ENCODE measurements at places on chromosomes 16 and 17.

DNA sequence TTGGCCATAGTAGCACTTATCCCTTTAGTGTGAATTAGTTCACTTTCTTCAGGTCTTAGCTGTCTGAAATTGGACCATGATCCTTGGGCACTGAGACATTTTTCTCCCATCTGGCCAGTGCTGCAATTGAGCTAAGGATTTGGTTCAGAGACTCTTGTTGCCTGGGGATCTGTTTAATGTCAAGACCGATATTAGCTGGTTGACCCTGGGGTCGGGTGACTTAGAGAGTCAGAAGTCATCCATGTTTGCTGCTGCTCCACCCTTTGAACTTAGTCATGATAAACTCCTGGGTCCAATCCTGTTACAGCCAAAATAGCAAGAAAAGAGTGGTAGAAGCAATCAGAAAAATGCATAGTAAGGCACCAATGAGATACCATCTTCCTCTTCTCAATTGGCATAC, 45.8 kb upstream of the TOX3 start:
- no peak for DNase-seq

DNA sequence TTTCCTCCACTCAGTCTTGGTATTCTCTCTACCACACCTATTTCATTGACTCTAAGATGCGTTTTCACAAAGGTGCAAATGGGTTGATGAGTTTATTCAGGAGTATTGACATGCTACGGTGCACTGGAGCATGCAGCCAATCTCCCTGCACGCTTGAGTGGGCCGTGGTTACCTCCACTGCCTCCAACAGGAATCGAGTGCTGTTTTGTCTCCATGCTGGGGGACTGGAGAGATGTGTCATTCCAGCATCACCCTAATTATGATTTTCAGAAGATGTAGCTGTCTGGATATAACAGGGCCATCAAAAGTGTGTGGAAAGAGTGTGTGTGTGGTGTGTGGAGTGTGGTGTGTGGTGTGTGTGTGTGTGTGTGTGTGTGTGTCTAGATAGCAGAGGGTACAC, 351.6 kb upstream of the ZFHX3 start:
- no peak for DNase-seq

- DNase-seq: no peak
Measured at GRCh38 chr17:3688027-3688553, 7.9 kb downstream of the P2RX5 start.

GRCh38 chr16:65005696-65006095, 116.2 kb downstream of the CDH11 start:
- DNase-seq: no peak

- no peak for DNase-seq
Measured at GRCh38 chr16:53865494-53865863, 161.5 kb downstream of the FTO start.

GRCh38 chr16:5422643-5423496, 325.3 kb upstream of the EEF2KMT start:
- DNase-seq: no peak

- DNase-seq: no peak
Measured at GRCh38 chr16:85162478-85163277, 50.4 kb upstream of the CIBAR2 start.

GRCh38 chr16:54545854-54546511, 259.4 kb upstream of the IRX3 start:
- DNase-seq: no peak

GRCh38 chr16:12737563-12737962, 66.1 kb downstream of the CPPED1 start:
- no peak for DNase-seq

GRCh38 chr16:48246066-48246465, 1.3 kb downstream of the ABCC11 start:
- no peak for DNase-seq

DNA sequence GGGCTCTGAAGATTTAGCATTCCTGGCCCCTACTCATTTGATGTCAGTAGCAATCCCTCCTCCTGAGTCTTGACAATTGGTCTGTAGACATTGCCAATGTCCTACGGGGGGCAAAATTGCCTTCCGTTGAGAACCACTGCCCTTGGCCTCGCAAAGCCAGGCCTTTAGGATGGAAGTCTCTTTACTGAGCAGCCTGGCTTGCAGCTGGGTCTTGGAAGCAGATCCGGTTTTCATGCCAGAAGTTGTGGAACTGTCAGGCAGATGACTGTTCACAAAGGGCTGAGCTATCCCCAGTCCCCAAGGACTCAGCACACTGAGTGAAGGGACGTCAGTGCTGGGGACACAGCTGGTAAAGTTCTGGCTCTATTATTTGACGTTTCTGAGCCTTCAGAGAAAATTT, 83.2 kb downstream of the WSCD1 start:
- no peak for DNase-seq

DNA sequence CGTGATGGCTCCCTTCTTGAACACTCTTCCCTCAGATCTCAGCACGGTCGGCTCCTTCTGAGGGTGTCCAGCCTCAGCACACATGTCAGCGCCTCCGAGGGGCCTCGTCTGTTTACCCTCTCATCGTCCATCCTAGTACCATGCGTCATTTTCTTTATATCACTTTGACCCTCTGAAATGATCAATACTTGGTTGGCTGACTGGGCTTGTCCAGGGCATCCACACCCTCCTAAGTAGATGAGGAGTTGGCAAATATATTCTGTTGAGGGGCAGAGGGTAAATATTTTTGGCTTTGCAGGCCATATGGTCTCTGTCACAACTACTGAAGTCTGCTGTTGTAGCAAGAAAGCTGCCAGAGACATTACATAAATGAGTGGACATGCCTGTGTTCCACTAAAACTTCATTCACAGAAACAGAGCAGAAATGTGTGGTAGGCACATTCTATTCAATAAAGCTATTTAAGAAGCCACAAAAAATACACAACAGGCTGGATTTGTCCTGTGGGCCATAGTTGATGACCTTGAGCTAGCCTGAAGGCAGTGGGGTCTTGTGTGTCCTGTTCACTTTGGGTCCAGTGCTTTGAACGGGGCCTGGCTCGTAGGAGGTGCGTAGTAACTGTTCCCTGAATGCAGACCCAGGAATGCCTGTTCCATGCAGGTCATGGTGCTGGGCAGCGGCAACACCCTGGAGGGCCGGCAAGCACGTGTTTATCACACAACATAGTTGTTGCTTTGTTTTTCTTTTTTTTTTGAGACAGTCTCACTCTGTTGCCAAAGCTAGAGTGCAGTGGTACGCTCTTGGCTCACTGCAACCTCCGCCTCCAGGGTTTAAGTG, 185.8 kb downstream of the SNX29 start:
- no peak for DNase-seq

DNA sequence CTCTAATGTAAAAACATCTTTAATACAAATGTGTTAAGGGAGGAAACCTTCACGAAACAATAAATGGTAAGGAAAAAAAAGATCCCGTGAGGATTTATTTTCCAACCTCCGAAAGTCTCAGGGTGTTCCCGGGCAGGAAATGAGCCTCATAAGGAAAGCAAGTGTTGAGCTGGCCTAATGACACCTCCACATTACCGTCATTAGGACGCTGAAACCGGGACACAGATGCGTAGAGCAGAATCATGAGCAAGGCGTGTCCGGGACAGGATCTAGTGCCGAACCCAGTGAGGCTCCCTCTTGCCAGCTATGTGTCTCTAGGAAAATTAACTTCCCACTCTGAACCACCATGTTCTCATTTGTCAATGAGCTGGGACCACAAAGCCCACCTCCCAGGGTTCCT, 22.7 kb upstream of the CYTH1 start:
- no peak for DNase-seq

DNA sequence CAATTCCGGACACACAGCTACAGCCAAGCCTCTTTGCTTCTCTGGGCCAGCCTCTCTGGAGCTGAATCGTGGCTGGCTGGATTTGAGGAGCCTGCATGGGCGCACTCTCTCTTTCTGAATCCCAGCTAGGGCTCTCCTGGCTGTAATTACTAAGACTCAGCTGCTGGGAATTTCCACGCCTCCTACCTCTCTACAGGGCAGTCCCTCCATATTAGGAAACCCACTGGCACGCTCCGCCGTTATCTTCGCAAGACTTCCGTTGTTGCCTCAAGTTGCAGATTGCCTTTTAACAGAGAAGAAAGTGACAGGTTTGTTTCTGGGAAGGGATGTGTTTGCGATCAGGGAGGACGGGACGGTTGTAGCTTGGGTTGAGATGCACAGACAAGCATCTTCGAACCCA, 188.4 kb upstream of the NLRP1 start:
- no peak for DNase-seq

GRCh38 chr17:36907407-36907806, 29.9 kb upstream of the LHX1 start:
- DNase-seq: no peak

- DNase-seq: no peak
Measured at GRCh38 chr16:2697401-2697948, 15.2 kb downstream of the KCTD5 start.

DNA sequence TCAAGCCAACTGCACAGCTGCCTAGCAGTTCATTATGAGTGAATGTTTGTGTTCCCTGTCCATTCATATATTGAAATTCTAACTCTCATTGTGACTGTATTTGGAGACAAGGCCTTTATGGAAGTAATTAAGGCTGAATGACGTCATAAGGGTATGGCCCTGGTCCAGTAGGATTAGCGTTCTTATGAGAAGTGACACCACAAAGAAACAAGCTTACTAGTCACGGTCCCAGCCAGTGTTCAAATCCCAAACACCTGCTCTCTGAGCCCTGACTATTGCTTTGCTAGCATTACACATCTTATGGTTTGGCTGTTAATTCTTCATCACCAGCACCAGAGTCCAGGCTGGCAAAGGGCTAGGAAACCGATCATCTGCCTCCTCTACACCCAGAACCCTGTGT, 2.2 kb downstream of the ZNF668 start:
- no peak for DNase-seq

DNA sequence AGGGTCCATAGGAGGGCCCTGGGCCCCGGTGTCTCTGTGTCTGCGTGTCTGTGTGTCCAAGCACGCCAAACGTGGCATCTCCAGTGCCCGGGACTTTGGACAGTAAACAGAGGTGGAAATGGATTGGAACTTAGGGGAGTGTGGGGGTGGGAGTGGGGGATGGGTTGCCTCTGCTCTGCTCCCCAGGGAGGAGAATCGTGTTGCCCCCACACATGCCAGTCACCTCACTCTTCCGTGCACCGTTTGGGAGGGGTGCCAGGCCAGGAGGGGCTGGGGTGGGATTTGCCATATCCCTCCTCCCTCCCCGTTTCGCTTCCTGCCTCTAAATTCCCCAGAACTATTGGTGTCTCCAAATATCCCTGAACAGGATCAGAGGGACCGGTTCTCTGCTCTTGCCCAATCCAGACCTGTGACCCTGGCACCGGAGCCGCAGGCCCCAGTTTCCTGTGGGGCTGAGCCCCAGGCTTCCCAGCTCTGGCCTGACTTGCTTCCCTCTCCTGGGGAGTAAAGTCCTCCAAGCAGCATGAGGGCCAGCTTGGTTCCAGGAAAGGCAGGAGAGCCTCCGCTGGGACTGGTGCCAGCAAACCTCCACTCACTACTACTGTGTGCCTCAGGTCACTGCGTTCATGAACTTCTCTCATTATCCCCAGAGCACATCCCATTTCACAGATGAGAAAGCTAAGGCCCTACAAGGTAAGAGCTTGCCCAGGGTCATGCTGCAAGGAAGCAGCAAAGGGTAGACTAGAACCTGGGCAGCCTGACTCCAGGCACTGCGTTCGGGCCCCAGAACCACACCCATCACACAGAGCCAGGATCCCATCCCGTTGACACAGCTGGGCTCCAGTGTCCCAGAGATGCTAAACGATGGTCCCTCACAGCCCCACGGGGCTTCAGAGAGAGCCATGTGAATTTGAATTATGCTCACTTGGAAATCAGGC, at the start of gene ASGR1:
ASGR1 (minus strand) TSS at position 54 of the 938 bp plus-strand sequence. CDS start 807 bp downstream, outside the sequence.
- no peak for DNase-seq

GRCh38 chr16:67170168-67170948, at the start of gene NOL3:
Gene NOL3 (plus strand): TSS chr16:67170538.
- peak; percentile 80 for DNase-seq

DNA sequence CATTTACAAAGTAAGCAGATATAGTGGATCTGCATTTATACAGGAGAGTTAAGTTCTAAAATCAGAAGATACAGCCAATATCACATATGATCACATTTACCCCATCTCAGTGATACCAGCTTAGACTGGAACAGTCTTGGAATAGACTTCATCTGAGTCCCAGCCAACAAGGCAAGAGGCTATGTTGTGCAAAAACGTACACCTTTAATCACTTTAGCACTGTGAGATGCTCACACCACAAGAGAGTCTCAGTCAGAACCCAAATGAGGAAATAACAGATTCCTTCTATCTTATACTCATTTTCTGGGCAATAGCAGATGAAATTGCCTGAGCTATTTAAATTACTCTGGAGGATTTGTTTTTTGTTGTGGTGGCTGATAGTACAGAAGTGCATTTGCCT, 145.6 kb downstream of the ANKFN1 start:
- DNase-seq: no peak

- DNase-seq: no peak
Measured at GRCh38 chr16:83652943-83653342, 154.8 kb upstream of the HSBP1 start.

DNA sequence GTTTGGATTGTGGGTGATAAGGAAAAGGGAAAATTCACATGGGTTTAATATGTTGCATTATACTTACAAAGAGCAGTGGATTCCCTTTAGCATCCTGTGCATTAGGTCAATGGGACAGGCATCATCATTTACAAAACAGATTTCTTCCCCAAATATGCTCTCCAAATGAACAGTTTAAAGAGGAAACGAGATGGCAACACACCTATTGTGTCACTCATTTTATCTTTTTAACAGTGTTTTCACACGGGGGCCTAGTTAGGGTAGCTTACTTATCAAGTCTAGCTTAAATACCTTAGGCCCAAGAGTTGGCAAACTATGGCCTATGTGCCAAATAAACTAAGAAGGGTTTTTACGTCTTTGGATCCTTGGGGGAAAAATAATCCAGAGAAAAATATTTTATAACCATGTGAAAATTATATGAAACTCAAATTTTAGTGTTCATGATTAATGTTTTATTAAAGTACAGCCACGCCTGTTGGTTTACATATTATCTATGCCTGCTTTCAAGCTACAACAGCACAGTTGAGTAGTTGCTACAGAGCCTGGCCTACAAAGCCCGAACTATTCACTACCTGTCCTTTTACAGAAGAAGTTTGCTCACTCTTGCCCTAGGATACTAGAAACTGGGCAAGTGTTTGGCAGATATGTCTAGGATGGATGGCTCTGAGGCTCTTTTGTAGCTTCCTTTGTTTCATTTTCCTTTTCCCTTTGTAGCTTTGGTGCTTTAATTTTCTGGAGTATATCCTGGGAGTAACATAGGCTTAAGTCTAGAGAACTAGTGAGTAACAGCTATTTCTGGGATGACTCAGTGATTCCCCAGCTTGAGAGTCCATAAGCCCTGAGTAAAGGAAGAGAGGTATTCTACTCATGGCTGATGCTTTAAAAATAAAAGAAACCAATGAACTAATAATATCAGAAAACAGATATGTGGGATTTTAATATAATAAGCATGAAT, 12.4 kb downstream of the NUP93 start:
- DNase-seq: no peak

DNA sequence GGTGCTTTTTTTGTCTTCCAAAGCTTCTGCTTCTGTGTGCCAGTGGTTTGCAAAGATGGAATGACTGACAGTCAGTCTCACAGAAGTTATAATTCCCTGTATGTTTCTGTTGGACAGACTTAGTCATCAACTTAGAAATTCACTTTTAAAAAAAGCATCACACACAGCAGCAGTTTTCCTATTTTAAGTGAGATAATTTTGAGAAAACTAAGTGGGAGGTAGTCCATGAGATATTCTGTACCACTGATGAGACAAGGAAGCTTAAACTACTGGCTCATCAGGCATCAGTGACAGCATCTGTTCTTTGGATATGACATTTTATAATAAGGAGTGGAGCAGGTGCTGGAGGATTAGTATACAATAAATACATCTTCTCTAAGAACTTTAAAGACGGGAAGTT, 20.0 kb downstream of the CNP start:
- no peak for DNase-seq

All from T-helper 2 cell treated with Interferon-gamma antibody and Interleukin-4, amounts not matched to agents 5 μg/mL and 100 μg/mL, for 36 hours (primary cell).